ENCODE measurements at places on chromosomes 3 and 15. TPM values are rescaled to one million over a fixed set of nuclear protein-coding genes. Genes with fewer than 3 reads are reported as not detected.
A peak's percentile ranks its signal among the peaks of the same experiment; 100 is the strongest.

GRCh38 chr3:111895071-111895470 lies 36.0 kb downstream of the PHLDB2 start:
- H3K27me3 ChIP-seq, result no peaks in the 10 kb centered on the region
- no peak for DNase-seq
- peaks cover 5% of the 10 kb centered on the region for H3K4me1 ChIP-seq
- H3K36me3 ChIP-seq, result peaks cover under 1% of the 10 kb centered on the region
- no peak overlapping the region for H3K27ac ChIP-seq

Gene CCR3
- total RNA-seq, result 1.9 TPM

GRCh38 chr3:29708884-29709283 lies 428.0 kb downstream of the RBMS3 start:
- no peak overlapping the region for H3K4me3 ChIP-seq
- no peaks in the 10 kb centered on the region for H3K27me3 ChIP-seq
- no peak overlapping the region for H3K27ac ChIP-seq
- no peak for DNase-seq

DNA sequence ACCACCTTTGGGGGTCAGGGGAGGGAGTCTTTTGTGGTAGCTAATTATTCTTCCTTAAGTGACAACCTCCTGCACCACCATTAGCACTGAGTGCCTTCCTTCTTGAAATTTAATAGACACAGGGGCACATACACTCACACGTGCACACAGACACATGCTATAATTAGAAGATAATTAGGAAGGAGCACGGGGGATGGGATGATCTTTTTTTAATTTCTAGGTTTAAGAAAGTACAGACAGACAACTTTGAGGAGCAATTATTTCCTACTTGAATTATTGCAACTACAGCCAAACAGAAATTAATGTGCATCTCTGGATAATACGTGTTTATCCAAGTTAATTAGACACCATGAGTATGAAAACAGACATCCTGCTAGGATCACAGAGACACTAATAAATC lies 44.8 kb upstream of the GUCA1C start:
- H3K4me3 ChIP-seq, result no peak overlapping the region
- no peak overlapping the region for H3K27ac ChIP-seq
- no peaks in the 10 kb centered on the region for H3K36me3 ChIP-seq

DNA sequence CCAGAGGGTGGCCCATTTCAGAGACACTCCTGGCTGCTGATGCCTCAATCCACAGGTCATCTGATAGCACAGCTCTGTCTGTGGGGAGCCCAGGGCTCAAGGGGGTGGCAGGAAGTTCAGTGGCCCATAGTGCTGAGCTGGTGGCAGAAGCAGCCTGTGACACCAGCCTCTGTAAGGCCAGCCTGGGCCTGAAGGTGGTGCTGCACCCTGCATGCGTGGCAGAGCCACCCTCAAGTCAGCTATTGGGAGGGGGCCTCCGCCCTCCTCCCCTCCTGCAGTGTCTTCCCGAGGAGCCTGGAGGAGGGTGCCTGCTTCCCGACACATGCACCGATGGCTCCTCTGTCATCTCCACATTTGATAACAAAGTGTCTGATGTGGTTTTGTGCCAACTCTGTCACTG lies 3.0 kb downstream of the PLA1A start:
- no peak overlapping the region for H3K4me3 ChIP-seq
- no peaks in the 10 kb centered on the region for H3K27me3 ChIP-seq
- peaks cover 56% of the 10 kb centered on the region for H3K4me1 ChIP-seq
- peak overlapping the region; percentile 62 for H3K27ac ChIP-seq

GRCh38 chr15:56736308-56736707 lies 3.0 kb upstream of the ZNF280D start:
- H3K4me1 ChIP-seq, result peaks cover 19% of the 10 kb centered on the region
- no peak for DNase-seq
- H3K27me3 ChIP-seq, result peaks cover 5% of the 10 kb centered on the region

- H3K4me1 ChIP-seq, result peaks cover 4% of the 10 kb centered on the region
- no peaks in the 10 kb centered on the region for H3K27me3 ChIP-seq
- no peak overlapping the region for H3K4me3 ChIP-seq
- no peaks in the 10 kb centered on the region for H3K36me3 ChIP-seq
- no peak for DNase-seq
Observed at GRCh38 chr3:15384510-15385237, 42.7 kb downstream of the METTL6 start.

Gene MED12L
- 1.6 TPM for total RNA-seq

GRCh38 chr3:163543662-163544061 lies 1534.6 kb downstream of the SI start:
- no peak overlapping the region for H3K4me3 ChIP-seq
- H3K27me3 ChIP-seq, result no peaks in the 10 kb centered on the region
- no peaks in the 10 kb centered on the region for H3K36me3 ChIP-seq
- no peaks in the 10 kb centered on the region for H3K4me1 ChIP-seq

Gene SETD2
- 41.5 TPM for total RNA-seq

Measured in activated CD4-positive, alpha-beta memory T cell treated with anti-CD3 and anti-CD28 coated beads, Interleukin-2, amount 10 ng/mL, durations not matched to agents 7 days and 5 days (primary cell).